OCI-LY7 (cell line): ENCODE measurements at places on chromosomes 12 and 14.

GRCh38 chr12:45336762-45337596, 121.1 kb downstream of the ANO6 start:
- no peak for DNase-seq

DNA sequence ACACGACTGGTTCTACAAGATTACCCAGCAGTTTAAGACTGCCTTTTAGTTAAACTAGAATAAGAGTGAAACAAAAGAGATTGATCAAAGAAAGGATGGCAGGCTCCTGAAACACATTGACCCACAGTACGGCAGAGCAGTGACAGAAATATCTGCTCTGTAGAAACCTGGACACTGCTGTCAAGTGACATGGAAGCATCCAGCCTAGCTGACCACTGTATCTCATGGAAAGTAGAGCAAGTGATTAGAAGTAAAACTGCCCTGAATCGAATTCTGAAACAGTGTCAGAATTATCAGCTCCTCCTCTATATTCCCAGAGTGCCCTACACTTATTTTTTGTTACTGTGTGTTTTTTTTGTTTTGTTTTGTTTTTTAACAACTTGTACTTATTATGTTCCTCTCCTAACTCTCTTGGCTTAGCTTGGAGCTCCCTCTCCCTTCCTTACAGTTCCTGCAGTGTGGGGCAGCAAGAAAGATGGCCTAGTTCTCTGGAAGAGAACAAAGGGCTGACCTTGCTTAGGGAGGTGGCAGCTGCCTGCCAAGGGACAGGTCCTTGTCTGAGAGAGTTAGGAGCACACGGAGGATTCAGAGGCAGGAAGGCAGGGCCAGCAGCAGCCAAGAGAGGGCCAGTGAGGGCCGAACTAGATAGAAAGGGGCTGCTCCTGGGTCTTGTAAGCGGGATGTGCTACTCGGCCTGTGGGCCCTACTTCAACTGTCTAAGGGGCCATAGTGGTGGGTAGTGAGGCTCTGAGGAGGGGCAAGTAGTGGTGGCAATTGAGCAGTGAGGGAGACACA, 97.2 kb downstream of the PTPRR start:
- no peak for DNase-seq

- no peak for DNase-seq
Observed at GRCh38 chr14:85533023-85533860, 3.3 kb downstream of the FLRT2 start.

- DNase-seq: no peak
Observed at GRCh38 chr12:47270782-47271664, 191.3 kb upstream of the AMIGO2 start.

- DNase-seq: no peak
Observed at GRCh38 chr12:53478865-53479264, 20.4 kb downstream of the MAP3K12 start.

- peak; percentile 47 for DNase-seq
Observed at GRCh38 chr12:132084621-132085290, 59.4 kb downstream of the DDX51 start.

DNA sequence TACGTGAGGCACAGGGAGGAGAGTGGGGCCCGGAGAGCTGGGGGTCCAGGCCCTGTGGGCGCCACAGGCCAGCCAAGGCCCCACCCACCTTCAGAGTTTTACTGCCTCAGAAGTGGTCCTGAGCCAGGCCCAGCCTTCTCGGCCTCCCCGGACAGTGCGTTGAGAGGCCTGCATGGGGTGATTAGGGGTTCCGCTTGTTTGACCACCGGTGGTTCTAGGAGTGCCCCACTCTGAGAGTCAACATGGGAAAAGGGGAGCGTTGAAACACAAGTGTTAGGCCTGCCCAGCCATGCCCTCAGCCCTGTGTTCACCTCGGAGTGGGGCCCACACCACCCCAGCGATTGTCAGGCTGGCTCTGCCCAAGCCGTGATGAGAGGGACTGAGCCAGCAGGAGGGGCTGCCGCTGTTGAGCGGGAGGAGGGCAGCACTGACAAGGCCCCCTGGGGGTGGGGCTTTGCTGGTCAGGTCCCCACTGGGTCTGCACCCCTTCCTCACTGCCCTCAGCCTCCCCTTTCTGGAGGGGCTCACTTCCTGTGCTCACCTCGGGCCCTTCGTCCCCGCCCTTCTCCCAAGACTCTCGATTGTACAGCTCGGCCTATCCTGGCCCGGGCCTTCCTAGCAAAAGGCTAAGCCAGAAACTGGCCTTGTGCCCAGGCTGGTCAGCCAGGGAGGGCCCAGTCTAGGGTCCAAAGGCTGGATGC, 4.8 kb downstream of the CKB start:
- DNase-seq: no peak

- DNase-seq: no peak
Observed at GRCh38 chr12:19850346-19851065, 411.2 kb downstream of the AEBP2 start.

DNA sequence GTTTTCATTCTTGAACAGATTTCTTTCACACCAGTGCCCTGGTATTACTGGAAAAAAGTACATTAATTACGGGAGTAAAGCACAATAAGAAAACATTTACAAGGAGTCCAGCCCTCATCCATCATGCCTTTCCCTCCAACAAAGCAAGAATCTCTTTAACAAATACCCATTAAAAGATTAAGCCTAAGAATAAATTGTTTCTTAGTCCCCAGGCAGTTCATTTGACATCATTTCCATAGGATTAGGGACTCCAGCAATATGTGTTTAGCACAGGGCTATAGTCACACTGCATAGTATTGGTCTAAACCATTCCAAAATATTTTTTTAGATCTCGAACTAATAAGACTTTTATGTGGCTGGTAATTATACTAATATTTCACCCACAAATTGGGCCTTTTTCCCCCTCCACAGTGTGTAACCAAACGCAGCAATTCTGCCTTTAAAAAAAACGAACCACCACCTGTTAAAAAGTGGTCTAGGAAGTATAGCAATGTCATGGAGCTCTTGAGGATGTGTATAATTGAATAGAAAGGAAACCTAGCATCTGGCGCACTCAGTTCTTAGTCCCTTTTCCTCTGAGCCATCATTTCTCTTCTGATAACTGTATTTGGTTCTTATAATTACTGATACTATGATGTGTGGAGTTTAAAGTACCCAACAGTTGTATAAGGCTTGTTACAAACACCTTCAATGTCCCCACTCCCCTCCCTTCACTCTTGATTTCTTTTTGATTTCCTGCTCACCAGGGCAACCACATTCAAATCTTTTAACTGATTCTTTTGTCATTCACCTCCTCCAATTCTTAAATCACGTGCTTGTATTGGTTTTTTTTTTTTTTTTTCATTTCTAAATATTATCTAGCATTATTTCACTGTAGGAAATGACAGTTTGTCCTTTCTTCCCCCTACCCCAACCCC, 138.7 kb downstream of the ETV6 start:
- DNase-seq: peak; percentile 66

DNA sequence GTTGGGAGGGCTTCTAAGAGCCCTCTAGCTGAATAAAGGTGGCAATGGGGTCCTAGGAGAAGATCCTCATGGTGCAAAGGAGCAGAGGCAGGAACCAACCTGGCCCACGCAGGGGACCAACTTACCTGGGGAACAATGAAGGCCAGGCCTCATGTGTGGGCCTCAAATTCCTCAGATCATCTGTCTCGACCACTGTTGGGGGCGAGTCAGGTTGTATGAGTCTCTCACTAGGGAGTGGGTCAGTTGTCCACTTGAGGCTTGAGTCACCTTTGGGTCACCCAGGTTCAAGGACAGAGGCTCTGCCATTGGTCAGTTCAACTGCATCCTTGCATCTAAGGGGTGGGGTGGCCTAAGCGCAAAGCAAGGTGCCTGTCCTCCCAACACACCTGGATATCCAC, 43.7 kb upstream of the BDKRB2 start:
- no peak for DNase-seq

DNA sequence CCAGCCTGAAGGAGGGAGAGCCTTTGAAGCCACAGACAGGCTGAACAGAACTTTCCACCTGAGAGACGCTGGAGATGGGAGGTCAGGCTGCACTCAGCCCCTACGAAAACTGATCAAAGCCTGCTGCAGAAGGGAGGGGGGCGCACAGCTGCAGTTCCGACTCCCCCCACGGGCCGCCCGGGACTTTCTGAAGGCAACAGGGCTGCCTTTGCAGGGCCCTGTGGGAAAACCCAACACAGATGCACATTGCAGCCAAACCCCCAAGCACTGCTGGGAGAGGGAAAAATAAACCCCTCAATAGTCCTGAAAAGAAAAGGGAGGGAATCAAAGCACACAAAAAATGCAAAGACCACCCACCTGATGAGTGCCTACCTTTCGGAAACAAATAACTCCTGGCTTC, 290.6 kb downstream of the ZFP36L1 start:
- peak; percentile 37 for DNase-seq

DNA sequence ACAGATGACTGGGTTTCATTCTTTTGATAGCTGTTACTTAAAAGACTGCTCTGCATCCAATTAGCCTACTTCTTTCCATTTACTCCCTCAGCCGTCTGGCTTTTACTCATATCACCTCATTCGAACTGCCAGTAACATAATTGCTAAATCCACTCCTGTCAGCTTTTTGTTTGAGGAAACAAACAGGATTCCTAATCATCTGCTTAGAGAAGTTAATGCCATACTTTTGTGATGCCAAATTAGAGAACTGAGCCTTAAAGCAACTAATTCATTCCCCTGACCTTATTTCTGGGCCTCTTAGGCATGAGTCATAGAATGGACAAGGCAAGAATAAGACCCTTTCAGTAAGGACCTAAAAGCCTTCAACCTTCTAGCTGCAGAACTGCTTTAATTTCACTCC, 2.9 kb downstream of the OXA1L start:
- no peak for DNase-seq

GRCh38 chr14:96194657-96195431, 9.8 kb upstream of the BDKRB2 start:
- DNase-seq: no peak

- peak; percentile 52 for DNase-seq
Observed at GRCh38 chr14:23237772-23238594, at the start of gene RNF212B. TSS of gene RNF212B (plus strand) at chr14:23237936. CDS start at chr14:23240346, 2,410 bp downstream.

GRCh38 chr12:48671231-48671856, 10.7 kb downstream of the KANSL2 start:
- no peak for DNase-seq

DNA sequence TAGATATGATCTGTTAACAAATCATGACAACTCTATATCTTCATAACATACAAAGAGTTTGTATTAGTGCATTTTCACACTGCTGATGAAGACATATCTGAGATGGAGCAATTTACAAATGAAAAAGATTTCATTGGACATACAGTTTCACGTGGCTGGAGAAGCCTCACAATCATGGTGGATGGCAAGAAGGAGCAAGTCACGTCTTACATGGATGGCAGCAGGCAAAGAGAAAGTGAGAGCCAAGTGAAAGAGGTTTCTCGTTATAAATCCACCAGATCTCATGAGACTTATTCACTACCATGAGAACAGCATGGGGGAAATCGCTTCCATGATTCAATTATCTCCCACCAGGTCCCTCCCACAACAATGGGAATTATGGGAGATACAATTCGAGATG, 157.6 kb downstream of the DUSP6 start:
- no peak for DNase-seq

DNA sequence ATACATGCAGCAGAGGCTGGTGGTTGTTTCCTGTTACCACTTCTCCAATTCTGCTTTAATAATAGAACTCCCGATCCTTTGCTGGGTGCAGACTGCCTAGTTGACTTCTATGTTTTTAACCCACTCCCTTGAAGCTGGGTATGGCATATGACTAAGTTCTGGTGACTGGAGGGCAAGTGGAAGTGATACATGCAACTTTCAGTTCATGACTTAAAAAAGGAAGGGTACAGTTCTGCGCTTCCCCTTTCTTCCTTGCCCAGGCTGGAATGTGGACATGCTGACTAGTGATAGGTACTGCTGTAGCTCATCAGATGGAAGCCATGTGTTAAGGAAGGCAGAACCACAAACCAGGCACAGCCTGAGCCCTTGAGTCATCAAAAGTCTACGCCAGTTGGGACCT, 2.4 kb upstream of the A2M start:
- no peak for DNase-seq

DNA sequence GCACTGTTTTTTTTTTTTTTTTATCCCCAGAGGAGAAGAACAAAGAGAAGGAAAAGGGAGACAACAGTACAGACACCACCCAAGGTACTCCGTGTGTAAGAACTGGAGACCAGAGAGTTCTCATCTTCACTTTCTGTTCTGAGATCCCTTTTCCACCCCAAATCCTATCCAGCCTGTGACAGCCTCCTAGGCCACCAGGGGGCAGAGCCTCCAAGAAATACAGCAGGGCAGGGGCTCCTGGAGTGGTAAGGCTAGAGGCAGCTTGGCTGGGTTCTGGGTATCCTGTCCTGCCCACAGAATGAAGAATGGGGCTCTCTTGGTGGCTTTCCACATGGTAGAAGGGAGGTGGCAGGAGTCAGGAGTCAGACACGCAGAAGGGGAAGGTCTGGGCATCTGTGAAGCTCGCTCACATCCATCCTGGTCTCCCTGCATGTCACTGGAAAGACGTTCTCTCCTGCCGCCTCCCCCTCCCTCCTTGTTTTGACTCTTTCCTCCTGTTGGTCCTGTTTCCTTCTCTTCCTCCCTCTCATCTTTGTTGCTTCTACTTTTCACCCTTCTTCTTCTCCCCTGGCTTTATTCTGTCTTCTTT, 12.0 kb downstream of the CLSTN3 start:
- peak; percentile 70 for DNase-seq
